ENCODE measurements at places on chromosomes 5 and 9.

DNA sequence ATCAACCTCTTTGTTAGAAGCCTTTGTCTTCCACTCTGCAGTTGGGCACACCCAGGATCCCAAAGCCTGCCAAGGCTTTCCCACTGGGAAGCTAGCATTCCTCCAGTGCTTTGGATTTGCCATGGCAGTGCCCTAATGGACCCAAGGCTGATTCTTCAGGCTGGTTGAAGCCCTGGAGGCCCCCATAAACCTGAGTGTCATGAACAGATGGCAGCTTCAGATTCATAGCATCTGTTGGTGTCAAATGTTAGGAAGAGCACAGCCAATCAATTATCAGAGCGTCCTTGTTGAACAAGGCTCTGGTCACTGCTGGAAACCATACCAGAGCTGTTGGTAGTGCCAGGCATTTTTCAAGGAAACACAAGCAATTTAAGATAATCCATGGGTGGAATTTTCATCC is 241.1 kb upstream of the KLF4 start:
- no peak for DNase-seq

GRCh38 chr5:178328826-178329730 is 96.5 kb upstream of the PHYKPL start:
- DNase-seq: no peak

DNA sequence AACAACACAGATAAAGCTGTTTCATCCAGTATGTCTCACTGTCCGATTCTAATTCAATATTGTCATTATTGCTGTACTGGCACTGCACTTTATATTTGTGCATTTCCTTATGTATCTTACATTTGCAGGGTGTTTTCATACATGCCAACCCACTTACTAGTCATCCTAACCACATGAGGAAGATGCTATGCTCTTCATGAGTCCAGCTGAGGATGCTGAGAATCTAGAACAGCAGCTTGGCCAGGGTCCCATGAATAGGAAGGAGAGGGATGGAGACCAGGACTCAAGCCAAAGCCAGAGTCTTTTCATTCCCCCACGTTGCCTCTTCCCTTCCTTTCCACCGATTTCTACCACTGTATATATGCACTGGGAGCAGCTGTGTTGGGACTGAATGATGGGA is 292.8 kb upstream of the KLF4 start:
- no peak for DNase-seq

DNA sequence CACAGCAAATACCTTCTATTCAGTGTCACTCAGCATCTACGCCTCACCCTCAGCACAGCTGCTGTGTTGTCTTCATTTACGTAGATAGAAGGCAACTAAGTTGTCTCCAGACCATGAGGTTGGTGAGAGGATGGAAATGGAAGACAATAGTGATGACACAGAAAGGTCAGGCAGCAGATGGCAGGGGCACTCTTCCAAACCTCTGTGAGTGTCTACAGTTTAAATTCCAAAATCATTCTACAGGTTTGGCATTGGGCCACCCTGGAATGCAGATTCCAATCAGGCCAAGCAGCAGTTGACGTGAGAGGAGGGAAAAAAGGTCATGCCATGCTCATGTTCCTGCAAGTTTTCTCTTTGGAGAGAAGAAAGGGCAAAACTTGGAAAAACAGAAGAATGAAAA is 68.7 kb upstream of the ADAMTSL1 start:
- no peak for DNase-seq

DNA sequence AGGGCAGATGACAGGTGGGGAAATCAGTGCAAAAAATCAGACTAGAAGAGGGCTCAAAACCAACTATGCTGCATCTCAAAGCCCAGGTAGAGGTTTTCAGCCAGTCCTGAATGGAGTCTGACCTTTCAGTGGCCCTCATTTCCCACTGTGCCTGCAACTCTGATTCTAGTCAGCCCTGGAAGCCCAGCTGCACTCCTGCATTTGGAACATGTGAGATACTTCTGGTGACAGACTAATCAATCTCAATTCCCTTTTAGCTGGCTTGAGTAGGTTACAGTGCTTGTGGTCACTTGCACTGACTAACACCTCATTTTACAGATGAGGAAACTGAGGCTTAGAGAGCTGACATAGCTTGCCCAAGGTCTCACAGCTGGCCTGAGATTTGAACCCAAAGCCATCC is 7.9 kb upstream of the ACSL6 start:
- DNase-seq: no peak

- DNase-seq: no peak
Measured at GRCh38 chr9:73714294-73714693, 562.6 kb downstream of the ANXA1 start.

DNA sequence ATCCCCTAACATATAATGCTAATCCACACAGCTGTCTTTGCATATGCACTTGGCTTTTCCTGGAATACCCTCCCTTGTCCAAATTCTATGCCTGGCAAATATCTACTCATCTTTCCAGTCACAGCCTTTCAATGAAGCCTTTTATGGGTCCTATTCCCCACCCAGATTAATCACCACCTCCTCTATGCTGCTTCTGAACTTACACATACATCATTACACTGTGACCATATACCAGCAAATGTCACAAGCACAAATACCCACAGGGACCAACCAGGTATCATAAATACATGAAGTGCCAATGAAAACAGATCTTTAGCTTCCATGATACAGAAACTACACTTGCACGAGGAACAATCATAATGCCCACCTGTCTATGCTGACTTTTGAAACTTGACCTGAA is 22.3 kb downstream of the LPAR1 start:
- DNase-seq: no peak

GRCh38 chr9:127005770-127006314 is 91.3 kb downstream of the RALGPS1 start:
- no peak for DNase-seq

DNA sequence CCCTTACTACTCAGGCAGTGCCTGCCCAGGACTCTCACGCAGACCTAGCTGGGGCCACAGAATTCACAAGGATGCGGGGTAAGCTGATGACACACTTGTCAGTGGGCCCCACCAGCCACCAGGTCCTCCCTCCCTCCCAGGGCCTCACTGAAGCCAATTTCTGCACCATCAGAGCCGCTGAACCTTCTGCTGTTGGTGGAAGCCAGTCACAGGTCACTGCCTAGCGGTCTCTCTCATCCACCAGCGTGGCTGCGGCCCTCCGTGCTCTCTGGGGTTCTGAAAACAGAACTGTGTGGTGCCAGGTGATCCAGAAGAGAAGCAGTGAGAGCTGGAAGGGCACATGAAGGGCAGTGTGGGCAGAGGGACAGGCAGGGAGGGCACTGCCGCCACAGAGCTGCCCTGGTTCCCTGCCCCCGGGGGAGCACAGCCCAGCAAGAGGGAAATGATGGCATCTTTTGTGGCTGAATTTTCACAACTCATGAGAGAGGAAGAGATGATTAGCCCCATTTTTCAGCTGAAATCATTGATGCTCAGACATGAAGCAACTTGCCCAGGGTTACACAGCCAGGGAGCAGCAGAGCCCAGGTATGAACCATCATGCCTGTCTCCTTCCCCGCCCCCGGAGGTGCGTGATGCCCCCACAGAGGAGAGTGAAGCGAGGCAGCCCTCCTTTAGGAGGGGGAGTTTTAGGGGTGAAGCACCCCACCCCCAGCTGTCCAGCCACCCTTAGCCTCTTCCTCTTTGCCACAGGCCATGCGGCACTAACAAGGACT is 41.4 kb upstream of the CPLX2 start:
- DNase-seq: no peak

DNA sequence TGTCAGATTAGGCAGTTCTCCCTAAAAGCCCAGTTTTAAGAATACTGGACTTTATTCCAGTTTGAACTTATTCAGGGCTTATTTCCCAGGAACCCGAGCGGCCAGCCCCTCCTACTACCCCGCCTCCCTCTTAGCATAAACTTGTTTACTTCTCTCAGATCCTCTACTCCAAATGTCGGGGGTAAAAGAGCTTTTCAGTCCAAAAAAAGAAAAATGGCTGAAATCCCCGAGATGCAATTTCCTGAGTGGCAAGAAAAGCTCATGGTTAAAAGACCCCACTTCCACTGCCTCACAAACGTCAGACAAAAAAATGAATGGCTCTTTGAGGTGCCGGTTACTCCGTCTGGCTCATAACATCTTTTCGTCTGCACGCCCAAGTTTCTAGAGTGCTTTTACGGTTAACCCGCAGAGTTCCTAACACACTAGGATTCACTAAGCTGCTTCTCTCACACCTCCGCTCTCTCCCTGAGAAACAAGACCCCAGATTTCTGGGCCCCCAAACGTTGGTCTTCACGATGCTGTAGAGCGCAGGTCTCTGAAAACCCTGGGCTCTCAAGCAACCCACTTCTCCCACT is 402 bp downstream of the BRD8 start:
- peak; percentile 7 for DNase-seq
